ENCODE measurements at places on chromosomes 12 and 14.

DNA sequence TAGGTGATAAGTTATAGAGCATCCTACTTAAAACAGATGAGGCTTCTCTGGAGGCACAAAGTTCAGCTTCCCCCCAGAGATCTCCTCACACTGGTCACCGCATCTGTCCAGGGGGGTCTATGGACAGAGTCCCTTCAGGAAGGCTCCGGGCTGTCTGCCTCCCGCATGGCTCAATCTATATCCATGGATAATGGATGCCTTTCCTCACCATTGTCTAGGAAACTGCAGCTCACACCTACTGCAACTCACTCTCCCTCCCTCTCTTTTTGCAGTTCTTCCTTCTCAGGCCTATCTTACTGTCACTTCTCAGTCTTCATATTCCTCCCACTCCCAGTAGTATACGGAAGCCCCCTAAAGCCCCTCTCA, 100.6 kb upstream of the BCL2L14 start:
- no peak for DNase-seq

DNA sequence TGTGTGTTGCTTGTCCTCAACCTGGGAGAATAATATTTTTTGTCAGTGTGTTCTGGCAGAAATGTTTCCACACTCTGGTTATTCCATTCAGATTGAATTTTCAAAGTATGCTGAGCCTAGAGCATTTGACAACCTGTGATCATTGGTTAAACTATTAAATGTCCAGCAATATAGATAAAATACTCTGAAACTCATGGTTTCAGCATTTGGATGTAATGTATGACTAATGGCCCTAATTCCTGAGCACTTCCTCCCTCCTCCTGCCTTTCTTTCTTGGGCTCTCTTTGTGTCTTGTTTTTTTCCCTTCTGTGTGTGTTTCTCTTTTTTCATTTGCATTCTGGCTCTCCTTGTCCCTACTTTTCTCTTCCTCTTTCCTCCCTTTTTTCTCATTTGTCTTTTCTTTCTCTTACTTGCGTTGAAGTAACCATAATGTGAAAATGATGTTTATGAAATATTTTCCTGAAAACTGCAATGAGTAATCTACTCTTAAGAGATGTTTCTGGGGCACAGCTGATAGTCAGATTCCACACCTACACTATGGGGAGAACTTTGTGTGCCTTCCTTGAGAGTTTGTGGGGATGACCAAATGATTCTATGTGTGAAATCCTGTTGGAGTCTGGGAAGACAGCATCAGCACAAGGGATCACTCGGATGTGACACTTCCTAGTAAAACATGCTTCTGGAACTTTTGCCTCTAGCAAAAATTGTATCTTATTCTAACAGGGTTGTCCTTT, 74.6 kb downstream of the FRMD6 start:
- no peak for DNase-seq

- no peak for DNase-seq
Observed at GRCh38 chr12:53227836-53228235, 4.2 kb downstream of the RARG start.

GRCh38 chr12:66905201-66905600, 226.3 kb upstream of the GRIP1 start:
- DNase-seq: no peak

DNA sequence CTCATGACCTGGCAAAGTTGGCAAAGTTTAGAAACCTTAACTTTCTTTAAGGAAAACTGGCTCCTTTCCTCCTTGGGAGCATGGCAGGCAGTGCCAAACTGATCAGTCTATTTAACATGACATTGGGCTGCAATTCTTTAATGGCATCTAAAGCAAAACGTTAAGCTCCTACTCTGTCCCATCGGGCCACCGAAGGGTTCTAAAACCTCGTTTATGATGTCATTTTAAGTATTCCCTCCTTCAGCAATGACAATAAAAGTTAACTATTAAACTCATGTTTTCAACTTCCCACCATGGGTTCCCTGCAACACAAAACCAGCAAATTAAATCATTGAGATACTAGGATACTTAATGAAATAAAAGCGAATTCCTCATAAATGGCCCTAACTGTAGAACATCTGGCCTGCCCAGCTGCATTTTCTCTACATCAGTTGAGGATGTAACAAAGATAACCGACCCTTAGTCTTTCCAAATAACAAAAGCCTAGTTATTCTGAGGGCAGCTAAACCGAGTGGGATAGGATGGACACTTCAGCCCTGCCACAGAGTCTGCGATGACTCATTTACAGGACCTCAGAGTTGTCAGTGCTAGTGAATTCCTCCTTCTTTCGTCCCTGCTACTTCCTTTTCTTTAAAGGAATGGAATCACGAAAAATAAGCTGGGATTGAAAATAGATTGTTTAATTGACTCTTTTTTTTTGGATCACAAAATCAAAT, 34.5 kb upstream of the RIC8B start:
- DNase-seq: no peak

GRCh38 chr12:85130646-85131045, 94.5 kb downstream of the LRRIQ1 start:
- no peak for DNase-seq

DNA sequence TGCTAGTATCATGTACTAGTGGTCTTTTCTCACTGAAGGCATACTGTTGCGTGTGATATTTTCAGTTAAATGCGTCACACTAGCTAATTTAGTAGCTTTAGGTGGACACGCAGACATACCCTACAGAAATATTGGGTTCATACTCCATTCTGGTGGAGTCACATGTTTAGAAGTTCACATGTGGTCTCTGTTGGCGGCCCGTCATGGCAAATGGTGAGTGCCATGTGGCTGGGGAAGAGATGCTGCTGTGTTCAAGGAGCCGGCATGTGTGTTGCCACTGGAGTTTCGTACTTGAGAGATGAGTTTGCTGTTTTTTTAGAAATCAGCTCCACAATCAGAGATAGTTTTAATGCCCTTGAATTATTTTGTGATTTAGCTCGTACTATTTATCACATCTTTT, 454.6 kb downstream of the PCNX1 start:
- no peak for DNase-seq

- DNase-seq: no peak
Observed at GRCh38 chr12:114834621-114835020, 150.6 kb upstream of the TBX3 start.

GRCh38 chr12:29552324-29552927, 54.9 kb upstream of the OVCH1 start:
- no peak for DNase-seq

DNA sequence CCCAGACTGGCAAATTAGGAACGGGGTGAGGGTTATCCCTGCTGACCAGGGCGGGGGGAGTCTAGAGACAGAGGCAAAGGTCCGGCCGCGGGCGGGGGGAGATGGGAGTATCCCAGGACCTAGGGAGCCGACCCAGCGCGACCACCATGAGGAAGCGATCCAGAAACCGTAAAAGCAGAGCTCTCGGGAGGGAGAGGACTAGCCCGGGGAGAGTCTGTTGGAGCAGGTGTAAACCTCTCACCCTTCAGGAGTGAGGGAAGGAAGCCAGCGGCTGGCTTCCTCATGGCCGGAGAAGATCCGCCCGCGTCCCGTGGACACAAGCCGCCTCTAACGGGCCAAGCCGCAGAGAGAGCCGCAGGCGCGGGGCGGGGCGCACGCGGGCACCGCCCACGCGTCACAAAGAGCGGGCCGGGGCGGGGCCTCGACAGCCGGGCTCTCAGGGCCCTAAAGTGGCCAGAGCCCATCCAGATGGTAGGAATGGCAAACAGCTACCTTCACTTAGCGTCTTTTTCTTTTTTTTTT, at the start of gene ACRBP:
TSS of gene ACRBP (minus strand) at position 350 of the 522 bp plus-strand sequence. CDS start at position 284, 66 bp downstream.
- DNase-seq: no peak

GRCh38 chr12:46222636-46223035, 46.2 kb downstream of the SLC38A1 start:
- no peak for DNase-seq

DNA sequence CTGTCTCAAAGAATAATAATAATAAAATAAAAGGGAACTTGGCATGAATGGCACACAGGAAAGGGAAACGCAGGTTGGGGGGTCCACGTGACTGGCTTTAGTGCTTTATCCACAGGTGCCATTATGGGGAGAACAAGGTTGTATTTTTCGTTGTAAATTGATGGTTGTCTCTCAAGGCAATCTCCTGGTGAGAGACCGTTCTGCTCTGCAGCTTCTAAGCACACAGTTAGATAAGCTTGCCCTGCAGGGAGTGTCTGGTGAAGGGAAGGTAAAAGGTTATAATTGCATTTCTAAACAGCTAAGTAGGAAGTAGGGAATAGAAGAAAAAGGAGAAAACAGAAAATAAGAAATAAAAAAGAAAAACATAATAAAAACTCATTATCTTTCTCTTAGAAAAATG, 69.1 kb upstream of the CPSF6 start:
- no peak for DNase-seq

DNA sequence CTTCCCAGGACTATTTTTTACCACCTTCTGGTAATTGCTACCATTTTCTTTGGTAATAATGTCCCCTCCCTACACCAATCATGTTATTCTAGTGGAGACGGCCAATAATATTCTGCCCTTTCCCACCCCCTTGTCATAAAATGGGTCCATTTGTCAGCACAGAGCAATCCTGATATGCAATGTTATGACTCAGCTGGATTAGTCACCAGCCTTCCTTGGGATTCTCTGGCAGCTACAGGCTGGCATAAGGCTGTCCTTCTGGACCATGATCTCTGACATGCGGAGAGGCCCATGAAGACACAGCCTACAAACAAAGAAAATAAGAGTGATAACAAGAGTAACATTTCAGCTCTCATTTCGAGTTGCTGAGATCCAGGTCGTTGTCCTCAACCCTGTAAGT, 222.0 kb upstream of the CPNE8 start:
- no peak for DNase-seq

DNA sequence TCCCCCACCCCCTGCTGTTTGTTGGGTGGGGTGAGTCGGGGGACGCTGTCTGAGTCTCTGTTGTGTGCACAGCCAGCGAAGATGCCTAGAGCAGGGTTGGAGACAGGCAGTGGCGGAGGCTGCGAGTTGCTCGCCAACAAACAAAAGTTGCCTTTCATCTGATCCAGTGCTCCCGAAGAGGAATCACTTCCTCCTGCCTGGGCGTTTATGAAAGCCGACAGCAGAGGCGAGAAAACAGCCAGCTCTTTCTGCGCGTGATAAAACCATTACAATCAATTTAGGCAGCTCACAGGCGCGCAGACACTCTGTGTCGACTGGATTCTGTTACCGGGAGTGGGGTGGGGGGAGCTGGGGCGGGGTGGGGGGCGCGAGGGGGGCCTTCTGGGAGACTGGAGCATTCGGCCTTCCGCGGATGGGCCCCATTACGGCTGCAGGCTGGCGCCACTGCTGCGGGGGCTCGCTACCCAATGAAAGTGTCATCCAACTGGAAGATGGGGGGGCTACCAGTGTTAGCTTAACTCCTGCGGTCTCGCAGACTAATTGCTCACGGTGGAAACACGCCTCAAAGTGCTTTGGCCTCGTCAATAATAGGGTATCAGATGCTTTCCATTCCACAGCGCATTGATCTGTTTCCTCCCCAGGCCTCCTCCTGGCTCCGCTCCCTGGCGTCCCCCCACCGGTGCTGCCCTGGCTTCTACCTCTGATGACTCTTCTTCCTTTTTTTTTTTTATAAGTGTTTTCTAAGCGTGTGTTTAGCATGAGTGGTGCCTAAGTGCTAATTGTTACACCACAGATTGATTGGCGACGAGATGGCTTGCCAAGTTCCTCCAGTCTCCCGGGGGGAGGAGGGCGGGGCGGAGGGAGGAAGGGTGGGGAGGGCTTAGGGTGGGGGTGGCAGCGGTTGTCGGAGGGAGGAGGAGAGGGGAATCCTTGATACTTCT, 678.4 kb downstream of the MED13L start:
- DNase-seq: peak; percentile 53

DNA sequence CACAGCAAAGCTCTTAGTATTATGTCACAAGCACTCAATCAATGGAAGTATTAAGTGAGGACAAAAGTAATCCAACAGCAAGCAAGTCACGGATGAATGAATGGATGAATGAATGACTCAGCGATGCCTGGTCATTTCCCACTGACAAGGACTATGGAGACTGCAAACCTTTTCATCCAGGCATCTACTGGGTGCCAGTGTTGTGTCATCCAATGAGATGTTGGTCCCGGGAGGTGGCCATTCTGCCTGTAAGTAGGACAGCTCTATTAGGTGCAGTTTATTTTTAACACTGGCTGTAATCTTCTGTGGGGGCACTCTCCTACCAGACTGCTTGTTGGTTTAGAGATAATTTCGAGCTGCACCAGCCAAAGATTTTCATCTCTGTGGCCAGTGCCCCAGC, 39.4 kb downstream of the STAB2 start:
- DNase-seq: no peak

- no peak for DNase-seq
Observed at GRCh38 chr12:6539707-6540134, 5.4 kb downstream of the GAPDH start.

DNA sequence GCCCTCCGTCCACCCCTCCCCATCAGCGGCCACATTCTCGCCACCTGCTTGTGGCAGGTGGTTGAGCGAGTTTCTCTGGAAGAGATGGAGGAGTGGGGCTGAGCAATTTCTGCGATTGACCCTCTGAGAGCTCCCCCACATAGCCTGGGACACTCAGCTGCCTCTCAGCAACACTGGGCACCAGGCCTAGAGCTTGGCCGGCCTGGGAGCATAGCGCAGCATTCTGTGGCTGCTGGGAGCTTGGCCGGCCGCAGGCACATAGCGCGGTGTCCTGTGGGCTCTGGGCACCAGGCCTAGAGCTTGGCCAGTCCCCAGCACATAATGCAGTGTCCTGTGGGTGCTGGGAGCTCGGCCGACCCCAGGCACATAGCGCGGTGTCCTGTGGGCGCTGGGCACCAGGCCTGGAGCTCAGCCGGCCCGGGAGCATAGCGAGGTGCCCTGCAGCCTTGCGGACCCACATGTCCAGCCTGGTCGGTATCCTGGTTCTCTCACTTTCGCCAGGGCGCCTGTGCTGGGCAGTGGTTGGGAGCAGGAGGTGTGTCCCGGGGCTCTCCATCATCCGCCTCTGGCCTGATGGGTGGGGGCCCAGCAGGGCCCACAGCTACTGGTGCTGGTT, 43.8 kb downstream of the LRCOL1 start:
- no peak for DNase-seq

DNA sequence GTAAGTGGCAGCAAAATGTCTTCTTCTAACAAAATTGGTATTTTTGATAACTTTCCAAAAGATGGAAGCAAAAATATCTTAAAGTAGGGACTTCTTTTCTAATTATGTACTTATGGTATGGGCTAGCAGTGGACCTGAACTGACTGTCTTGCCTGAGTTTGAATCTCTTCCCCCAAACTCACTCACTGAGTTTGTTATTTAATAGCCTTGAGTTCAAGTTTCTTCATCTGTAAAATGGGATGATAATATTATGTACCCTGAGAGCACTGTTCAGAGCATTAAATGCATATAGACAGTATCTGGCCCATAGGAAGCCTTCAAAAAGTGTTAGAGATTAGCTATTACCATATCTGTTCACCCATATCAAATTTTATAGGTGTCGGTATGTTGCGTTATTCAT, 210.4 kb upstream of the NUDT4 start:
- DNase-seq: no peak

- DNase-seq: no peak
Observed at GRCh38 chr12:1611803-1612572, 17.0 kb upstream of the WNT5B start.

DNA sequence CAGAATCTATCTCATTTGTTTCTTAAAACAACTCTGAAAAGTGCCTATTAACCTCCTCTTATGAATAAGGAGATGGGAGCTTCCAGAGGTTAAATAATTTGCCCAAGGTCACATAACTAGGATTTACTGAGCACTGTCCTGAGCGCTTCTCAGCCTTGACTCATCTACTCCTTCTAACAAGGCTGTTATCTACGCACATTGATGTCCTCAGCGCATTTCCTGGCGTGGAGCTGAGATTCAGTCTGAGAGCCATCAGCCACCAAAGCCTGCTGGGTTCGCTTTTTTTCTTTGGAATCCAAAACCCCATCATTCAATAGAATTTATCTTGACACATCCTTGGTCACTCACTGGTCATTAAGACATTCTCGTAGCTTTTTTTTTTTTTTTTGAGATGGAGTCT, 29.3 kb downstream of the AK7 start:
- no peak for DNase-seq

GRCh38 chr12:53930591-53931255, 7.9 kb upstream of the HOXC13 start:
- no peak for DNase-seq
